Cardiac septum (tissue), 1 donor: ENCODE measurements at places on chromosomes 1 and 21. TPM values are rescaled to one million over a fixed set of nuclear protein-coding genes. Genes with fewer than 3 reads are reported as not detected.

CACHD1 gene
- total RNA-seq = 2.9 TPM

DNA sequence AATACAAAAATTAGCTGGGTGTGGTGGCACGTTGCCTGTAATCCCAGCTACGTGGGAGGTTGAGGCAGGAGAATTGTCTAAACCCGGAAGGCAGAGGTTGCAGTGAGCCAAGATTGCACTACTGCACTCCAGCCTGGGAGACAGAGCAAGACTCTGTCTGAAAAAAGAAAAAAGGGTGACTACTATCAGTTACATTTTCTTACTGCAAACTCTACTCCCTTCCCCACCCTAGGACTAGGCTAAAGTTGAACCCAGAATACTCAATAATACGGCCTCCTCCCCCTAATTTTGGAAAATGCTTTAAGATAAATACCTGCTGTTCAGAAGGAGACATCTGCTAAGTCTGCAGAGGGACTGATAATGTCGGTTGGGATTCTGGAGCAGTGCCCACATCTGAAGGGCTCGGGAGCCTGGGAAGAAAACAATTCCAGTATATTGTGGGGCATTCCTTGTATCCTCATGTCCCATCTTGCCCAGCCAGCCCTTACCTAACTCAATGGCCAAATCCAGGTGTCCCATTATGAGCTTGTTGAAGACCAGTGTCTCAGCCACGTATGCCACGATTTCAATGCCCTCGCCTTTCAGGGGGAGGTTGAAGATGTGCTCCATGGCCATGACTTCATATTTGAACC, 89.7 kb downstream of the ADCY10 start:
- DNase-seq = no peak

GRCh38 chr1:25858494-25858893, 763 bp downstream of the AUNIP start:
- DNase-seq = no peak

FTCD gene
- 0.83 TPM for total RNA-seq

PARS2 gene
- 3.8 TPM for total RNA-seq

SLC19A1 gene
- total RNA-seq = 2.7 TPM

DNA sequence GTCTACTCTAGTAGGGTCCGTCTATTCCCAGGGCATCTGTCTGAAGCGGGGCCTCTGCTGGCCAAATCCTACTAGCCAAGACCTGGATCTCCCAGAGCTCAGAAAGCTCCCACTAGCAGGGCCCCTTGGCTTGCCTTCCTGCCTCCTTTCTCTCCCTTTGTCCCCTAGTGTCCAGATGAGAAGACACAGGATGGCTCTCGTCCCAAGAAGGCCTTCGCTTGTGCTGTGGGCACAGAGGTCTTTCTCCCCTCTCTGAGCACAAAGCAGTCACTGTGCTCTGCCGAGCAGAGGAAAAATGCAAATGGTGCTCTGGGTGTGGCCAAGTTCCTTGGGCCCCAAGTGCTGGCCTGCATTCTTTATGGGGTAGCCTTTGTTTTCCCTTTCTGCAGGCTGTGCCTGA, 13.0 kb upstream of the GPR137B start:
- no peak for DNase-seq

OR6N1 gene
- total RNA-seq = not detected

PDZK1IP1 gene
- not detected for total RNA-seq

KRTAP12-2 gene
- total RNA-seq = not detected

DNA sequence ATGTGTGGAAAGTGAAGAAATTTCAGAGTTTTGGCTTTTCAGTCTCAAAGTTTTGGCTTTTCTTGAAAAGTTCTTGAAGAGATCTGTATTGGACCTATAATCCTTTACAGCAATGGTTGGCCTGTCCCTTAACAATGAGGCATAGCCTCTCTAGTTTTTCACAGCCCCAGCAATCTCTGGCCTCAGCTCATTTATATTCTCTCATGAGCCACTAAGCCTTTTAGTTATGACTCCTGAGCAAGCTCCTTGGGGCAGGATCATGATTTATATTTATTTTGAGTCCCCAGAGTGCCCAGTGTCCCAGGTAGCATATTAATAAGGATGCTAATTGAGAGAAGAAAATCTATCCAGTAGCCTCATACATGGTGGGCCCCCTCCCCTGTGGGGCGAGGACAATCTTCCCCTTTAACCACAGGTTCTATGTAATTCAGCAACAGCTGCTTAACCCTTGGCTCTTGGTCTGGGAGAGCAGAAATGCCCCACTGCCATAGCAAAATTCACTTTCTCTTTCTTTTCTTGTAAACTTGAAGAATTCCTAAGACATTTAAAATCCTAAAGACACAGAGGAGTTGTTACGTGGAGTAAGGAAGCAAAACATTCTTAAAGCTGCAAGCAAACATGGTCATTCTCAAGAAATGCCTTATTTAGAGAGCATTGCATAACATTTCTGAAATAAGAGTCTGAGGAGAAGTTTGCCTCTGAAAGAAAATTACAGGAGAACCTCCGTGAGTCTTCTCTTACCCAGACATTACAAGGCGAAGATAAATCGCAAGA, 6.3 kb downstream of the NGF start:
- DNase-seq = no peak
